B cell (primary cell): ENCODE measurements at places on chromosomes 11 and 22. TPM values are rescaled to one million over a fixed set of nuclear protein-coding genes. Genes with fewer than 3 reads are reported as not detected.

EXPH5 gene
- 0.37 and 0.66 TPM in 2 replicates for total RNA-seq

DNA sequence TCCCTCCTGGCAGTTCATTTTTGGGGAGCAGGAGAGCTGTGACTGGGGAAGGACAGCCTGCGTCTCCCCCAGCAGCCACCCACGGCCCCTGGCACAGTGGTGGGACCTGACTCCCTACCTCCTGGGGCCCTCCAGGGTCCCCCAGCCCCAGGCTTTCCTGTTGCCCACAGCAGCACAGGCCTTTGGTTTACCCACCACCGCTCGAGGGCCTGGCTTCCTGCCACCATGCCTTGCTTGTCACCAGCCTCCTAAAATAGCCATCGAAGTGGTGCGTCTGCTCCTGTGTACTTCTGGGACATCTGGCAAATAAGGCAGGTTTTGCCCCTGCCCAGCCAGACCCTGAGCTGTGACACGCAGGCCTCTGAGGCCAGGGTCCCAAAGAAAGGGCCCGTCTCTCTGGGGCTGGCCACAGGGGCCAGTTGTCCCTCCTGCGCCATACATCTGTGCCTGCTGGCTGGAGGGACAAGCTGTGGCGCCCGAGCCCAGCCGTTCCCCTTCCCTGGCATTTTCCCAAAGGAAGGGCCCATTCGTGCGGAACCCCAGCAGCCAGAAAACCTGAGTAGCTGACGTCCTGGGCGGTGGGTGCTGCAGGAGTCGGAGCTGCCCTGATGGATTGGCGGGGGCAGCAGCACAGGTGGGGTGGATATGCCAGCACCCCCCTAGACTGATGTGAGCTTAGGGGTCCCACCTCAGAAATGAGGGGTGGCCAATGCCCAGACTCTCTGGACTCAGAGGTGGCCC is 14.6 kb downstream of the PHLDA2 start:
- DNase-seq = no peak

SVIP gene
- total RNA-seq = 18.3 and 20.4 TPM in 2 replicates

- DNase-seq = no peak
These were observed 7.3 kb downstream of the PARVB start for GRCh38 chr22:44031158-44031952.

DNA sequence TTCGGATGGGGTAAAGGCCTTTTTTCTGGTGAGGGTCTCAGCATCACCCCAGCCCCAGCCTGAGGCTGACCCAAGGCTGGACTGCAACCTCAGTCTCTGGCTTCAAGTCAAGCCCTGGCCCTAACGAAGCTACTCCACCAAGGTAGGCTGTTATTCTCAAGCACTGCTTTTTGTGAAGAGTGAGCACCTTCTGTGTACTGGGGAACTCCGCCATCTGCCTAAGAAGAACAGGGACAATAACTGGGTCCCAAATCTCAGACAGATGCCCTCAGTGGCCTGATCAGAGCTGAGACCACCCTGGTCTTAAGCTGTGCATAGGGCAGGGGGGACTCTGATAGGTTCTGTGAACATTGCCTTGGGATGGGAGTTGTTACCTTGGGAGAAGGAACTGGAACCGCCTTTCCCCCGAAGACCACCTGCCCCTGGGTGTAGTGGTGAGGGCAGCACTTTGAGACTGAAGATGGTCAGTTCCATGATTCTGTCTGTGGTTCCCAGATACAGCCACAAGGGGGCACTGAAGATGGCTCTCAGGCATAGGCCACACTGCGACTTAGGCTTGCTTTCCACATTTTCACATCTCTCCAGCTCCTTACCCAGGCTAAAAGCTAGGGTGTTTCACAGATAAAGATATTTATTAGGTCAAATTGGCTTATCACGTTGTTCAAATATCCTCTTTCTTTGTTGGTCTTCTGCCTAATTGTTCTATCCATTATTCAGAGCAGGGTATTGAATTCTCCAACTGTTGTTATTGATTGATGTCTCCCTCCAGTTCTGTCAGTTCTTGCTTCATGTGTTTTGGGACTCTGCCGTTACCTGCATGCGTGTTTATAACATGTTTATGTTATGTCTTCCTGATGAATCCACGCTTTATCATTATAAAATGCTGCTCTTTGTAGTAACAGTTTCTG is 11.8 kb upstream of the UVRAG start:
- DNase-seq = peak; percentile 82
